ENCODE measurements at places on chromosomes 4 and X.

DNA sequence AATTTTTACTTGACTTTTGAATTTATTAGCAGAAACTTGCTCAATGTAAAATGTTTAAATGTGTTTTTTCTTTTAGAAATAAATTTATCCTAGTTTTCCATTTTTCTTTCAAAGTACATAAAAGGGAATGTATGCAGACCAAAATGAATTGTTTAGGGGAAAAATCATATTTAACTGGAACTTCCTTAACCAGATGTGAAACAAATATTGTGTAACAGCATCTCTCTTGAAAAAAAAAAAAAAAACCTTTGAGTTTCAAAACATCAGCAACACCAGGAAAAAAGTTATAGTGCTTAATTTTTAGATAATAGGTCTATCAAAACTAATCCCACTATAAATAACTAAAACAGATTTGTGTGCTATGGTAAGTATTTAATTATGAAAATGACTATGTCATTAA, 14.5 kb upstream of the CCNA2 start:
- H3K4me3 ChIP-seq: no peak overlapping the region
- no peak overlapping the region for H3K27ac ChIP-seq
- no peaks in the 10 kb centered on the region for H3K4me1 ChIP-seq
- no peaks in the 10 kb centered on the region for H3K36me3 ChIP-seq
- no peaks in the 10 kb centered on the region for H3K27me3 ChIP-seq
- no peak for DNase-seq

DNA sequence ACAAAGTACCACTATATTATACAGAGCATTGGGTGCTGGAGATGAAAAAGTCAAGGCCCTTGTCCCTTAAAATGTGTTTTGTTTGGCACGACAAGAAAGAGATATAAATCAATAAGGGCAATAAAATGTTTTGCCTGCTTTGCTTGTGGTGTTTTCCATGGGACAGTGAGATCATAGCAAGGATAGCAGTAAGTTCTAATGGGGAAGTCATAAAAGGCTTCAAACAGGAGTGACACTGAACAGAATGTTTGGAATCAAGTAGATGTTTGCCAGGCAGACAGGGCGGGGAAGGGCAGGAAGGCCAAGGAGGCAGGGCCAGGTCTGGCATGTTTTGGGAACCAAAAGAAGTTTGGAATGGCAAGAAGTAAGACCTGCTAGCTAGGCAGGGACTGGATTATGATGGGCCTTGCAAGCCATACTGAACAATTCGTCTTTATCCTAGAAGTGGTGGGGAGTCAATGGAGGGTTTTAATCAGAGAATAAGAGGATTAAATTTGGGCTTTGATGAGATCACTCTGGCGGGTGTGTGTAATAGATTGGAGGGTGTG, 16.4 kb downstream of the FGF2 start:
- H3K27ac ChIP-seq: no peak overlapping the region
- no peaks in the 10 kb centered on the region for H3K4me1 ChIP-seq
- no peak for DNase-seq
- H3K4me3 ChIP-seq: no peak overlapping the region
- H3K36me3 ChIP-seq: no peaks in the 10 kb centered on the region

DNA sequence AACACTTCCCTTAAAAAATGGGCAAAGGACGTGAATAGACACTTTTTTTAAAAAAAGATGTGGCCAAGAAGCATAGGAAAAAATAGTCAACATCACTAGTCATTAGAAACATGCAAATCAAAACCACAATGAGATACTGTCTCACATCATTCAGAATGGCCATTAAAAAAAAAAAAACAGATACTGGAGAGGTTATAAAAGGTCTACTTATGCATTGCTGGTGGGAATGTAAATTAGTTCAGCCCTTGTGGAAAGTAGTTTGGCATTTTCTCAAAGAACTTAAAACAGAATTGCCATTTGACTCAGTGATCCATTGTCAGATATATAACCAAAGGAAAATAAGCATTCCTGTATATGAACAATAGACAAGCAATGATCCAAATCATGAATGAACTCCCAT, 352.8 kb upstream of the EPHA5 start:
- H3K27me3 ChIP-seq: no peaks in the 10 kb centered on the region
- H3K4me1 ChIP-seq: no peaks in the 10 kb centered on the region
- no peak overlapping the region for H3K4me3 ChIP-seq

- H3K27me3 ChIP-seq: no peaks in the 10 kb centered on the region
- H3K27ac ChIP-seq: no peak overlapping the region
- no peaks in the 10 kb centered on the region for H3K36me3 ChIP-seq
- no peak overlapping the region for H3K4me3 ChIP-seq
Measured at GRCh38 chrX:105150557-105150956, 69.9 kb downstream of the TEX13A start.

- peaks cover 30% of the 10 kb centered on the region for H3K4me1 ChIP-seq
- H3K27ac ChIP-seq: no peak overlapping the region
- H3K4me3 ChIP-seq: no peak overlapping the region
- no peaks in the 10 kb centered on the region for H3K36me3 ChIP-seq
Measured at GRCh38 chrX:42128587-42128986, 205.2 kb upstream of the CASK start.

DNA sequence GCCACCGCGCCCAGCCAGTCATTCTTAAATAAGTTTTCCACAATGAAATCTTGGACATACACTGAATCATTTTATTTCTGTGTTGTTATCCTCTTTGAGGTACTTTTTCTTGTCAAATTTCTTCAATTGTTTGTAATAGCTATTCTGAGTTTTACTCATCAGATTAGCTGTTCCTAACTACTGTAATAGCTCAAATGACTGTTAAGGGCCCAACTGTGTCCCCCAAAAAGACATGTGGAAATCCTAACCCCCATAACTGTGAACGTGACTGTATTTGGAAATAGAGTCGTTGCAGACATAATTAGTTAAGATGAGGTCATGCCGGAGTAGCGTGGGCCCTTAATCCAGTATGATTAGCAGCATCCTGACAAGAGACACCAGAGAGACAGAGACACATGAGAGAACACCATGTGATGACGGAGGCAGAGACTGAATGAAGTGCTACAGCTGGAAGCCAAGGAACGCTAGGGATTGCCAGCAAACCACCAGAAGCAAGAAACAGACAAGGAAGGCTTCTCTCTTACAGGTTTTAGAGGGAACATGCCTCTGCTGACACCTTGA, 22.9 kb downstream of the ACOT9 start:
- DNase-seq: no peak
- H3K36me3 ChIP-seq: no peaks in the 10 kb centered on the region
- H3K4me3 ChIP-seq: no peak overlapping the region
- H3K4me1 ChIP-seq: no peaks in the 10 kb centered on the region

DNA sequence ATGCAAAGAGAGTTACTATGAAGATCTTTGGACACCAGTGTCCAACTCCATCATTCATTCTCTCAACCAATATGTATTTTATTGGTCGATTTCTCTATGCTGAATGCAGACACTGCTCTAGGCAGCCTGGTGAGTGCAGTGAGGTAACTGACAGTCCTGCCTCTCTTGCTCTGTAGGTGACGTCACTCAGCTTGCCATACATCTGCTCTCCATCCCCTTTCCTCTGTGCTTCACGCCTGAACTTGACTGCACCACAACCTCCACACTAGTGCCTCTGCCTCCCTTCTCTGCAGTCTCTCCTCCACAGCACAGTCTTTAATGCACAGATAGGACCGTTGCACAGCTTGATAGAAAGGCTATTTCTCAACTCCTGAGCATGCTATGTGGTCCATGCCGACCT, 344.9 kb upstream of the NOCT start:
- H3K36me3 ChIP-seq: no peaks in the 10 kb centered on the region
- no peak for DNase-seq
- H3K4me3 ChIP-seq: no peak overlapping the region
- no peaks in the 10 kb centered on the region for H3K4me1 ChIP-seq
- no peak overlapping the region for H3K27ac ChIP-seq

DNA sequence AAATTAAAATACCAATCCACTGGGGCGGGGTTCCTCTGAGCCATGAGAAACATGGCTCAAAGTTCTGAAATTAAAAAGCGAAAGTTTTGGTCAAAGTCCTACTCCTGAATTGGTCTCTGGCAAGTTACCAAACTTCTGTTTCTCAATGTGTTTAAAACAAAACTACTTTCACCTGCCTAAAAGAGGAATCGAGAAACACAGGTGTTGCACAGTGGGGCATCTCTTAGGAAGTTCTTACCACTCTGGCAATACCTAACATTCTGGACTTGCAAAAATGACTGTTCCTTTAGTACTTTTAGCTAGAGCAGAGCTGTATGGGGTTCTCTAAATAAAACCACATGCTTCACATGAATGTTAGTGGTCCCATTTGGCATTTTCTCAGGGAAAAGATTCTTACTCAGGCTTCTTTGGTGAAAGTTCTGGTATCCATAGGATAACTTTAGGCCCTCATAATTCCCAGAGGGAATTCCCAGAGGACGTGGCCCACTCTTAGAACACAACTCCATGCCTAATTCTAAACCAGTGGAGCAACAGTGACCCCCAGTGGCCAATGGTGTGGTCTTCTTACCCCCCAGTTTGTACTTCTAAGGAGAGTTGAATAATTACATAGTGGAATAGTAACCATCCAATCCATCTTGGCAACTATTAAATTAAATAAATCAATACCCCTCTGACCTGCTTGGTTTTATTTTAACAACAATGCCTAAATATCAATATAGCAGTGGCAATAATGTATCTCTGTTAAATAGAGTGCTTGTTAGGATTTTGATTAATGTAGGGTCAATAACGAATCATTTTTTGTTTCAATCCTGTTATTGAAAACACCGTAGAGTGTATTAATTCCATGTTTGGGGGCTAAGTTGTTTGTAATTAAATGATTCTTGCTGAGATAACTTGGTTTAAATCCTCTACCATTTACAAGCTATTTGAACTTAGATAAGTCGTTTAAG, 21.9 kb downstream of the BMP3 start:
- DNase-seq: peak; percentile 72
- H3K4me3 ChIP-seq: no peak overlapping the region
- peaks cover 8% of the 10 kb centered on the region for H3K4me1 ChIP-seq
- no peaks in the 10 kb centered on the region for H3K27me3 ChIP-seq

DNA sequence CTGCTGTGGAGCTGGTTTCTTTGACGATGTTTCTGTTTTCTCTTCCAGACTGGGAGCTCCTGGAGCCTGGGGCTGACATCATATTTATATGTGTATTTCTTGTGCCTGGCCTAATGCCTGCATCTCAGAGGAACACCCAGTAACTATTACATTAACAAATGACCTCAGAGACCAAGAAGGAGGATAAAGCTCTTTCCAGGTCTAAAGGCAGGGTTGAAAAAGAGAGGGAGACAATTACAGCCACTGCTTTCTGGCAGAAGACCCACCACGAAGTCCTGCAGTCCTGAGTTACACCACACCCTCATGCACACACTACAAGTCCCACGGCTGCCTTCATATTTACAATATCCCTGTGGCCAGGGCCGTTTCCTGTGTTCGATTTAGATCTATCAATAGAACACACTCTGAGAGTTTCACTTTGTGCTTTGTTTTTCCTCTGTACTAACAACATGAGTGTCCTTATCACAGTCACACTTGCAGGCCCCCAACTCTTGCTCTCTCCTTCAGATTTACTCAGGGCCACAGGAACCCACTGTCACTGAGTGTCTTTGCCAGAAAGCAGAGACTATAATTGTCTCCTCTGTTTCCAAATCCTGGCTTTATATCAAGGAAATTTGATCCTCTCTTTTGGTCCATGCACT, 535.5 kb downstream of the MID1IP1 start:
- peak overlapping the region; percentile 55 for H3K27ac ChIP-seq
- peaks cover 30% of the 10 kb centered on the region for H3K4me1 ChIP-seq
- H3K4me3 ChIP-seq: no peak overlapping the region

DNA sequence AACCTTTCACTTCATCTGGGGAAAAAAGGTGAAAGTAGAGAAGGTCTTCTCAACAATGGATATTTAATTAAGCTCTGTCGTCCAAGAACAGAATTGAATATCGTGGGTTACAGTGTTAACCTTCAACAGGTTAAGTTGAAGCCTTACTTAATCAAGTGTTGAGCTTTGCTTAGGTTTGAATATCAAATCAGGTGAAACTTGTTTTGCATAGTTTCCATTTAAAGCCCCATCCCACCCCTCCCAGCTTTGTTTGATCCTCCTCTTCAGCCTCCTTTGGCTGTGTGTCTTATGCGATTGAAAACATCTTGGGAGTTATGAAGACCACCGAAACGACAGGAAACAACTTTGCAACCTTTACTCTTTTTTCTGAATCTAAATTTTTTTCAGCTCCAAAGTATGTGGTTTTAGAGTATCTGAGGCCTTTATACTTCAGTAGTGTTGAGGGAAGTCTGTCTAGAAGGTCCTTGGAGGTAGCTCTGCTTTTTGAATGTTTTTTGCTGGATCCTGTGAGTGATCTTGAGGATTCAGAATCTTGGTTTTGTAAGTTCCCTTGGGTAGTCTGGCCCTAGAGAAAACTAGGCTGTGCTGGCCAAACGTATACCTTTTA, 39.1 kb downstream of the MCUB start:
- H3K4me1 ChIP-seq: peaks cover 4% of the 10 kb centered on the region
- H3K27ac ChIP-seq: no peak overlapping the region
- no peak overlapping the region for H3K4me3 ChIP-seq

DNA sequence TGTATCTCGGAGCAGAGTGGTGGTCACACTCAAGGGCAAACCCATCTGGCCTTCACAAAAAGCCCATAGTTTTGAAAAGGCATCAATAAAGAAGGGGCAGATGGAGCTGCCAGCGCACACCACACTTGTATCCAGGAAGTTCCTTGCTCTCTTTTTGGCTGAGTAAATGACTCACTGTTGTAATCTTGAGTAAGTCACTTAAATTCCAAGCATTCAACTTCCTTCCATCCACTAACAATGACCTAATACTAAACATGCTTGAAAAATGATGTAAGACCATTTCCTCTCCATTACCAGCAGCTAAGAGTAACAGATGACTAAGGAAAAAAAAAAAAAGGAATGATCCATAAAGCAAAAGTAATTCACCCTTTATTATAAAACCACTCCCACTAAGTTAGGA, 32.4 kb upstream of the MYOZ2 start:
- peaks cover 4% of the 10 kb centered on the region for H3K27me3 ChIP-seq
- DNase-seq: no peak
- no peaks in the 10 kb centered on the region for H3K4me1 ChIP-seq

DNA sequence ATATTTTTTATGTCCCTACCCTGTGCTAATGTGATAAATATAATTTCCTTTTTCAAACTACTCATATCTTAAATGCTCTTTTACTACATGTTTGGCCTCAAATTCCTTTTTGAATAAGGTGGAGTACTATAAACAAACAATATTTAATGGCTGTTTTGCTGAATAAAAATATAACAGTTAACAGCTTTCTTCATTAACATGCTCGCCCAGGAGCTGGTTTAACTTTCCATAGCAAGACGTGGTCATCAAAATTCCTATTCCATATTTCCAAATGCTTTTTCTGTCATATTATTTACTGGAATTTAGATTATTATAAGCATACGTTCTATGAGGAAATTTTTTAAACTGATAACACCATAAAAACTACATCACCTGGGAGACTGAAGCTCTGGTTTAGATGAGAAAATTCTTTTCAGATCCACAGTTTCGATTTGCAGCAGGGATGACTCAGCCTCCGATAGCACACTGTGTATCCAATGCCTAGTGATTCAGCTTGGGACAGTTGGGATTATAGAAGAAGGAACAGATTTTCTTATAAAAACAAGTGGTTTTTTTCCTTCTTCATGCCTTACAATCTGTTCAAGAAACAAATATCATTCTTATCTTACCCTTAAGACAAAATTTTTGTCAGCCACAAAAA, 129.1 kb downstream of the FBXO8 start:
- no peaks in the 10 kb centered on the region for H3K36me3 ChIP-seq
- DNase-seq: no peak
- no peaks in the 10 kb centered on the region for H3K27me3 ChIP-seq
- H3K27ac ChIP-seq: no peak overlapping the region

Data from B cell (primary cell).